ENCODE measurements at places on chromosomes 11 and 22.
A peak's percentile ranks its signal among the peaks of the same experiment; 100 is the strongest.

DNA sequence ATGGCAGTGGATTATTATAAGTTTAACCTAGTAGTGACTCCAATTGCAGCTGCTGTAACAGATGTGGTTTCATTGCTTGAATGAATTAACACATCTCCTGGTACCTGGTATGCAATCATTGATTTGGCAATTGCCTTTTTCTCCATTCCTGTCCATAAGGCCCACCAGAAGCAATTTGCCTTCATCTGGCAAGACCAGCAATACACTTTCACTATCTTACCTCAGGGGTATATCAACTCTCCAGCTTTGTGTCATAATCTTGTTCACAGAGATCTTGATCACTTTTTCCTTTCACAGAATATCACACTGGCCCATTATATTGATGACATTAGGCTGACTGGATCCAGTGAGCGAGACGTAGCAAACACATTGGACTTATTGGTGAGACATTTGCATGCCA, 128.7 kb upstream of the ZC3H12C start:
- peak; percentile 35 for DNase-seq

- DNase-seq: no peak
Observed at GRCh38 chr22:30422481-30423300, 2.9 kb upstream of the MTFP1 start.

DNA sequence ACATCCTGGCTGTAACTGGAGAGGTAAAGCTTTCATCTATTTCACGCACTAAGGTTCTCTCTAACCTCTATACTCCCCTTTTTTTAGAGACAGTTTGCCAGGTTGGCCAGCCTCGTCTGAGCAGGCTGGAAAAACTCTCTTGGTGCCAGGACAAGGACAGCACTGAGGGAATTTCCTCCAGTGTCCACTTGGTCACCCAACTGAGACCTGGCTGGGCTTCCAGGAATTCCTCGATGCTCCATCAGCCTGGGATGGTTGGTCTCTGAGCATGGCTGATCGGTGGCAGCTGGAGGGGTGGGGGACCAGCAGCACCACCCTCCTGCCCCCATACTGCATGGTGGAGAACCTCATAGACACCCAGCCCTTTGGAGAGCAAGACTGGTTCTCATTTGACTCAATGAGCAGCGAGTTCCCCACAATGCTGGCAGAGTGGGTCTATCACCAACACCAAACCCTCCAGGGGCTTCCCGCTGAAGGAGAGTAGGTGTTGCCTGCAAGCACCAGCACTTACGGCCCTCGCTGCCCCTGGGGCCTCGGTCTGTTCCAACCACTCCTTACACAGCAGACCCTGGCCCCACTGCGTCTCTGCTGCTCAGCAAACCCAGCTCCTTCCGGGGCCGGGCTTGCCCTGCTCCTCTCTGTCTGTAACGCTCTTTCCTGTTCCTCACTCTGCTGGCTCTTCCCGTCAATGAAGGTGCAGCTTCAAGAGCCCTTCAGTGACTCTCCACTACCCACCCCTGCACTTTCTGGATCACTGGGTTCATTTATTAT, 122.2 kb downstream of the ST3GAL4 start:
- DNase-seq: no peak

DNA sequence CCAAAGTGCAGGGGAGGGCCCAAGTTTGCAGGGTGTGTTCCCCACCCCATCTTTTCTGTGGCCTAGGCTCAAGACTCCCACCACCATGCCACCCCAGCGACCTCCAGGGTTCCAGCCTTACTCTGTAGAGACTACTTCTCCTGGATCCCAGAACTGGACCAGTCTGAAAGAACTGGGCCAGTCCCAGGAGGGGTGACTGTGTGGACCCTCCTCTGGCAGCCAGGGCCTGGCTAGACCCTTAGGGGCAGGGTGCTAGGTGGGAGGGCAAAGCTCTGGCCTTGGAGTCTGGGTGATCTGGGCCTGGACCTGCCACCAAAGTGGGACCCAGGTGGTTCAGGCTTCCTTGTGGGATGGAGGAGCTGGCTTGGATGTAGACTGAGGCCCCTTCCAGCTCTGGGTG, 41.8 kb upstream of the ACCSL start:
- no peak for DNase-seq

- no peak for DNase-seq
Observed at GRCh38 chr11:36070213-36070953, 126.5 kb downstream of the LDLRAD3 start.

GRCh38 chr22:25148149-25148691, 51.4 kb upstream of the CRYBB3 start:
- DNase-seq: no peak

DNA sequence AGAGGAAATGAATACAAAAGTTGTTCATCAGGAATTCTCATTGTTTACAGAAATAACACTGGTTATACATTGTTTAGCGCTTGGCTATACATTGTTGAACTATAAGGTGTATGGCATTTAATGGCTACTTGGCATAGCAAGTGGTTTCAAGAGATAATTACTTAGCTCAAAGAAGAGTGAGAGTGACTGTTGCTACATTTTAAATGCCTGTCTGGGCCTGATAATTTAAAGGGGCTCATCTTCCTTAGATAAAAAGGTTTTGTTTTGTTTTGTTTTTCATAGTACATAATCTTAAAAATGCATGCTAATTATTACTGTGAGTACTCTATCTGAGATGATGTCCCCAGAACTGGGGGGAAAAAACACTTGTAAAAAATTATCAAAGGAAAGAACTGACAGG, 1.5 kb upstream of the SMPD1 start:
- no peak for DNase-seq

- DNase-seq: no peak
Observed at GRCh38 chr22:48320048-48320682, 1507.5 kb downstream of the BRD1 start.

GRCh38 chr22:21074102-21074715, 28.5 kb downstream of the LRRC74B start:
- no peak for DNase-seq

DNA sequence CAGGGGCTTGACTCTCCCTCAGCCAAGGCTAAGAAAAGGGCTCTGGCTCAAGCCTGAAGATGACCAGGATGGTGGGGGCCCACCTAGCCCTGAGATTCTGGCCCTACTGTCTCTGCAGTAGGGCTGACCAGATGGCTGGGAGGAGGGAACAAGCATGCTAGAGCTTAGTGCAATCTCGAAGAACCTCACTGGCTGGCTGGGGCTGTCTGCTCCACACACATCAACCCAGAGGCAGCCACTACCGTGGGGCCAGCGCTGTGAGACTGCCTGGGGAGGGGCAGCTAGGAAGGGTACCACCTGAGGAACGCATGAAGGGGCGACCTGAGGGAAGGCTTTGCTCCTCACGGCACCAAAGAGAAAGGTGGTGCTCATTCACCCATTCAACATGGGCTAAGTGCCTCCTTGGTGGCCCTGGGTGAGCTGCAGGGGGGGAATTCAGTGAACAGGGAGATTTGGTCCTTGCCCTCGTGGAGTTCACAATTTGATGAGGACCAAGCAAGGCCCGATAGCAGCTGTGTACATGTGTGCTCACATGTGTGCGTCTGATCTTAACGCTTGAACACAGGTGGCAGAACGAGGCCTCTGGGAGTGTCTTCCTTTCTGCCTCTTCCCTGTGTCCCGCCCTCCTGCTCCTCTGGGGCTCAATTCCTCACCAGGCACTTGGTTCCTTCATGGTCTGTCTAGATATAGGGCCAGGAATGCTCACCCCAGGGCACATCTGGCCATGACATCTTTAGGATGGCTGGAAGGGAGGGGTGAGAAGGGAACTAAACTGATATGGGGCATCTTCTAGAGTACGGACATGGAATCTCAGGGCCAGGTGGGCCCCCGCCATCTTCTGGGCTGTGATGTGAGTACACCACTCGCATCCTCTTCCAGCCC, 102.3 kb upstream of the PITPNB start:
- no peak for DNase-seq

- no peak for DNase-seq
Observed at GRCh38 chr11:99987821-99988470, 699.1 kb upstream of the ARHGAP42 start.

DNA sequence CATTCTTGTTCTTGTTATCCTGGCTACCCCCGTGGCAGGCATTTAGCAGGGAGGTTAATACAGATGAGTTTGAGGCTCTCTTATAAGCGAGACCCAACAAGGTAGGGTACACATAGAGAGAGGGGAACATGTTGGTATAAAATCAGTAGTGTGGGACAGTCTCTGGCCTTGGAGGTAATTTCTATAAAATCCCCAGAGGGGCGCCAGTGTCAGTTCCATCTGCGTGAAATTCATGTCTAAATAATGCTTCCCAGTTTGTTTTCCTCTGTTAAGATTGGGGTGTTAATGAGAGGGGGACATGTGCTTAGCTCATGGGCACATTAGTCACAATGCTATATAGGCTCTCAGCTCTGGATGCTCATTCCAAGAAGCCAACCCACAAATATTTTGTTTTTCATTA, 150.7 kb downstream of the MYO18B start:
- no peak for DNase-seq

- no peak for DNase-seq
Observed at GRCh38 chr11:104736502-104736901, 161.8 kb downstream of the CASP12 start.

DNA sequence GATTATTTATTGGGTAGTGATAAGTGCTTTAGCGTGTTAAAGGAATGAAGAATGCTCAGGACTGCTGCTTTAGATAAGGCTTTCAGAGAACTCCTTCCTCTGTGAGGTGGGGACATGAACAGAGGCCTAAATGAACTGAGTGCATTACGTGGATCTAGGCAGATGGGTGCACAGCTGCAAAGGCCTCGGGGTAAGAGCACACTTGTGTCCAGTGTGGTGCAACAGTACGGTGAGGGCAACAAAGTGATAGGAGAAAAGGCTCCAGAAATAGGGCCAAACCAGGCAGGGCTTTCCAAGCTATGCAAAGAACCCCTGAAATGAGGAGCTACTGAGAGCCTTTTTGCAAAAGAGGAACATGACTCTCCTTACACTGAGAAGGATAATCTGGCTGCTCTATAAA, 45.3 kb upstream of the ARHGAP32 start:
- DNase-seq: no peak

GRCh38 chr11:83219095-83219494, 25.6 kb downstream of the ANKRD42 start:
- no peak for DNase-seq

DNA sequence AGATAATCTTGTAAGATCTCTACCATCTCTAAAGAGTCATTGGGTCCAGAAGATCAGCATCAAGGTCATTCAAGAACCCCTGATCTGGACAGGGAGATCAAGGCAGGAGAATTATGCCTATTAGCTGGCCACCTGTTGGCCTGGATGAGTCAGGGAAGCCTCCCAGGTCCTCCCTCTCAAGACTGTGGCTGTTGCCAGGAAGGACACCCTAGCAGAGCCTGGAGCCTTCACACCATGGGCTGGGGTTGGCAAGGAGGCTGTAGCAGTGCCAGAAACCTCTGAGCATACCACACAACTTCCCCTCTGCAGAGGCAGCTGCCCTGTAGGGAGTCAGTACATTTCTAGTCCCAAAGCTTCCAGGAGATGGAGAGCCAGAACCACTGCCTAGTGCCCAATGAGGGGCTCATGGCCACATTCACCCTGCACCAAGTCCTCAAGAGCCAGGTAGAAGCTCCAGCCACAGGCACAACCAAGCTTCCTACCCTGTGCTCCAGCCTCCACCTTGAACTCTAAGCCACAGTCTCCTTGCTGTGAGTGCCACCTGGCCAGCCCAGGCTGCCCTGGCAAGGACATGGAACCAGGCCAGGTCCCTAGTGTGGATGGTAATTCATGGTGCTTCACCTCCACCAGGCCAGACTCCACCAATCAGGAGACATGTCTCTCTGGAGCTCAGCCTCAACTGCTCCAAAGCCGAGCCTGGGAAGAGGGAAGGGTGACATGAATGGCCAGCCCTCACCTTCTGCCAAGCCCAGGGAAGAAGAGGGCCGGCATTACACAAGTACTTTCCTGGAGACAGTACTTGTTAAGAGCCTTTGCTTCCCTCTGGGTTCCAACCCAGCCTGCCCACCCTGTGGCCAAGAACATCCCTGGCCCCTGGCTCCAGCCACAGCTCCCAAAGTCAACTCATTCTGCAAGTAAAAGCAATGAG, 124.3 kb downstream of the BUD13 start:
- no peak for DNase-seq

GRCh38 chr11:17266781-17267180, 9.8 kb upstream of the NUCB2 start:
- no peak for DNase-seq

DNA sequence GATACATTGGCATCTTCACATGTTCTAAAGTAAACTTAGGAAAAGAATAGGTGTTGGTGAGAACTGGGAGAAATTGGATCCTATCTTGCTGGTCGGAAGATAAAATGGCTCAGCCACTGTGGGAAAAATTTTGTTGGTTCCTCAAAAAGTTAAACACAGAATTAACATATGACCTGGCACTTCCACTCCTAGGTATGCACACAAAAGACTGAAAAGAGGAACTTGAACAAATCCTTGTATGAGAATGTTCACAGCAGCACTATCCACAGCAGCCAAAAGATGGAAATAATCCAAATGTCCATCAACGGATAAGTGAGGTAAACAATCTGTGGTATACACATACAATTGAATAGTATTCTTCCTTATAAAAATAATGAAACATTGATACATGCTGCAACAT, 4.8 kb upstream of the TPH1 start:
- DNase-seq: no peak

DNA sequence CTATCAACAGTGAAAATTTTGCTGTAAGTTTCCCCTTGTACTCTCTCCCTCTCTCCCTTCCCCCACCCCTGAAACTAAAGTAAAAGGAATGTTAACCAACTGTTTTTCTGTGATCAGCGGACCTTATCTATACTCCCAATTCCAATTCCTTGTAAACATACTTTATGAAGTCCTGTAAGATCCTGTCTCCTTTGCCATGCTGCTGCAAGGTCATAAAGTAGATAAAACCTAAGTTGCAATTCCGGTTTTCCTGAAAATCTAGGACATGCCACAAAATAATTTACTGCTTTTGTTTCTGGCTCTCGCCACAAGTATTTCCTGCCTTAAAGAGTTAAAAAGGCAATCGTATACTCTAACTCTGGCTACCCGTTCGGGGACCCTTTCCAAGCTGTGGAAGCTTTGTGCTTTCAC, 1469.0 kb downstream of the LRRC4C start:
- no peak for DNase-seq

DNA sequence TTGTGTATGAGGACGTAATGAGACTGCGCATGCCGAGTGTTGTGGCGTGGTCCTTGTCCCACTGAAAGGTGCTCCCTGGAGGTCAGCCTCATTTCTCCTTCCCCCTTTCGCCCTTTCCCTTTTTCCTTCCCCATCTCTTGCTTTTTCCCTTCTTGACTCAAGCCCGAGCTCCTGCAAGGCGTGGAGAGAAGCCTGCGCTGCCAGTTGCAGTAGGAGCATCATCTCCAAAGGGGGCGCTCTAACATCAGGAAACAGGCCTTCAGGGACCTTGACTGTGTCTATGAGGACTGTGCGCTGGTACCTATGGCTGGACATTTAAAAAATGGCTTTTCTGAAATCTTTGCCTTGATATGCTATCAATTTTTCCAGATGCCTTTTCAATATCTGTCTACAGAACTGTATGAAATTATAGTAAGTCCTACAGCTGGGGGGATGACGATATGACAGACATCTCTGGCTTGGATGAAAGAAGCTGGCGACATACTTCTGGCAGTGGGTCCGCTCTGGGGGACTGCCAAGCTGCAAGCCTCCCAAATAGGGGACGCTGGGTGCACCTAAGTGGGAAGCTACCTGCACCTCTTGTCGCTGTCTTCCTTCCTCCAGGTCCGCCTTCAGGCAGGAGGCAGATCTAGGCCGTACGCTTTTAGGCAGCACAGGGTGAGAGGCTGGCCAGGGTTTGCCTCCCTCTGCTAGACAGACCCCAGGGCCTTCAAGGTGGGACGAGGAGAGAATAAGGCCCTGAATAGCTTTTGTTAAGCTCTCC, 96.5 kb downstream of the NXPE2 start:
- peak; percentile 11 for DNase-seq

All from DMS 273 treated with DMSO at 0.1 percent for 48 hours (cell line).